Naive B cell (primary cell): ENCODE measurements at places on chromosomes 7 and 10.

DNA sequence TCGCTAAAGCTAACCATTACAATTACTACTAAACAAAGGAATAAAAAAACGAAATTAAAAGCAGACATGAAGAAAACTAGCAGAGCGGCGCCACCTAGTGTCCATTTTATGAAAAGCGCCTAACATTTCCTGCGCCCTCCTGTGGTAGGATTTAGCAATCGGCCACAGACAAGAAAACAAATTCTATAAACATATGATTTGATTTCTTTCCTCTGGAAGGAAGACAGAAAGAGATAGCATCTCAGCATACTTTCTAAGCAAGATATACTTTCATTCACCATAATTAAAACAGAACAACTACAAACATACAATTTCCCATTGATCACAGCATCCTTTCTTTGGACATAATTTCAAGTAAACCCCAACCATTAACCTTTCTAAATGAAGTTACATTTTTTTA, 337.7 kb upstream of the NPVF start:
- DNase-seq, result peak; percentile 60

DNA sequence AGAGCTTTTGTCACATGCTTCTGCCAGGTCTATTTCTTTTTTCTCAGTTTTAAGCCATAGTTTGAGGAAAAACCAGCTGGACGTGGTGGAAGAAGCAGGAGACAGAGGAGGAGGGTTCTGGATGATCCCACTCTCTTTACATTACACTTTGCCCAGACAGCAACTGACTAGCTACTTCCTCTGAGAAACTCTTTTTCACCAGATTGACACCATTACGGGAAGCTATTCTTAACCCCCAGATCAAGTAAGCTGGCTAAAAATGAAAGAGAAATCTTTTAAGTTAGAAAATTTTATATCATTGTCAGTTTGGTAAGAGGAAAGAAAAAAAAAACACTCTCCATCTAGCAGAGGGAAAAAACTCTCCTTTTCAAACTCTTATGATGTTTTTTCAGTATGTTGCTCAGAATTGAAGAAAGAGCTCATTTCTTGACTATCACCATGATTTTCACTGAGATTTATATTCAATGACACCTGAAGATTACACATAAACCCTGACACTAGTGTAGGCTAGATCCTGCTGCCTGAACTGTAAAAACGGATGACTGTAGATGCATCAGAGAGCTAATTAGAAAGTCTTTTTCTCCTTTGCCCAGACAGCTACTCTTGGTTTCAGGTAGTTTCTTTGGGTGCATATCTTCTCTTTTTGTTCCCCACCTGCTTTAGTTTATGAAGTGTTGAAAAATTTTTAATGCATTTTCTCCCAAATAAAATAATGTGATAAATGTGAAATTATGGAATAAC, 203.1 kb downstream of the TFEC start:
- no peak for DNase-seq

DNA sequence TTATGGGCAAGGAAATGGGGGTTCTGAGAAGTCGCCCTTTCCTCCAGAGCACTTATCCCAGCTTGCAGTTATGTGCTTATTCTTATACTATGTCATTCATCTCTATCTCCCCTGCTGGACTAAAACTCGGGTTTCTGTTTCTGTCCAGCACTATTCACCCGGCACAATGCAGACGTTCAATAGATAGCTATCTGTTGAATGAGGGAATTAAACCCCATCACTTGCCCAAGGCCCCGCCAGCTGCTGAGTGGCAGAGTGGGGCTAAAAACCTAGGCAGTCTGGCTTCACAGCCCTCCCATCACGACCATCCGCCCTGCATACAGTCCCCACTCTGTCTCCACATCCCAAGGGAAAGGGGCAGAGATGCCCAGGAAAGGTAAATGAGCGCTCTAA, 5.4 kb downstream of the SLIT1 start:
- DNase-seq, result no peak

- DNase-seq, result no peak
Observed at GRCh38 chr7:43318188-43318770, 205.8 kb downstream of the HECW1 start.

- no peak for DNase-seq
Observed at GRCh38 chr7:5711409-5711808, 70.1 kb downstream of the RNF216 start.

DNA sequence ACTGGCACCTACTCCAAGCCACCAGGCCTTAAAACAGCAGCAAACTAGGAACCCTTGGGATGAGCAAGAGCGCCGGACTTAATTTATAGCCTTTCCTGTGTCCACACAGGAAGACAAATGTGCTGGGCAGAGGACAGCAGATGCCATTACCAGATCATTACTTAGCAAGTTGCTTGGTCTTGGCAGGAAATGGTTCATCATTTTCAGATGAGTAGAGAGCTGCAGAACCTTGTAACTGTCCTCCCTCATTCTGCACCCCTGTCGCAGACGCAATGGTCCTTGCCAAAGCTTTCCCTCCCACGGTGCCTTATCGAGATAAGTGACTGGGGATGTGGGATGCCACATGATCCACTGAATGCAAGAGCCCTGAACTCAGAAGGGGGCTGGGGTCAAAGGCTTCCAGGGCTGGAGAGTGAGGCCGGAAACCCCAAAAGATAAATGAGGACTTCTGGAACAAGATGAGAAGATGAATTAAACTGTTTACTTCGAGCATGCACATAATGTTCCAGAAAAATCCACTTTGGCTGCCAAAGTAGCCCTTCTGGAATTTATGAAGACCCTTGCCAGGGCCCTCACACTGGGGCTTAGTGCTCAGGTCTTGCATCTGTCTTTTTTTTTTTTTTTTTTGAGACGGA, 145.6 kb upstream of the ZNF32 start:
- no peak for DNase-seq

DNA sequence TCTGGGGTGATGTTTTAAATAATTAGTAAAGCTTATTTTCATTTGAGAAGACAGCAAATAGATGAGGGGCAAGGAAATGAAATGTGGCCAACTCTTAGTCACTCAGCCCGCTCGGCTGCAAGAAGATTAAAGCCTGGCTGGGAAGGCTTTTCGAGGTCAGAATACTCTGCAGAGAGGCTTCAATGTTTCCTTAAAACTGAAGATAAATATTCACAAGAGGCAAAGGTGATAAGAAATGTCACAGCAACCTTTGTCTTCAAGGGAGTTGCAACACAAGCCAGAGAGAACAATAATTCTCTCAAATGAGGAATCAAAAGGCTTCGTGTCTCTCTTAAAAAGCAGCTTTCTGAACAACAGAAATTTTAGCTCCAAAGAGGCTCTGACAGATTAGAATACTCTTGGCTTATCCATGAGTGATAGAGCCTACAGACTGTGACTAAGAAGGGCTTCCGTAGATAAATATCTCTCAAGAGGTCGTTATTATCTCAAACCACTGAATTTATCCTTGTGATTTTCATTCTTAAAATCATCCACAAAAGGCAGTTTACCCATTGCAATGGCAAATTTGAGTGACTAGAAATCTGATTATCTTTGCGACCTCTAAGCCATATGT, 92.5 kb downstream of the KLF6 start:
- DNase-seq, result no peak

GRCh38 chr7:87317691-87318245, 27.7 kb upstream of the CROT start:
- DNase-seq, result no peak

DNA sequence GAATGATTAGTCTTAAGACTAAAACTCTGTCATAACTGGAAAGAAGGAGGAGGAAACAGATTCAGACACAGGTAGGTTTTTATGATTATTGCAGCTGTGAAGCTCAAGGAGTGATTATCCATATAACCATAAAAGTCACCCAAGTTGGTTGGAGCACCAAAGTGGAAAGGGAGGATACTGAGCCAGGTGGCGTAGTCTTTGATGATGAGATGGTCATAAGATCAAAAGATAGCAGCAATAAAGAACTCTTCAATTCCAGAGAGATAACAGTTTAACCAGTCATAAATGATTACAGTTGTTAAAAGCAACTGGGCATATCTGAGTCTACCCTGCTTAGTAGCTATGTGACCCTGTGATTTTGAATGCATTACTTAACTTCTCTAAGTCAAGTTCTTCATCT, 8.4 kb downstream of the ABCB1 start:
- no peak for DNase-seq

GRCh38 chr10:83991986-83992753, 147.1 kb upstream of the GHITM start:
- DNase-seq, result no peak

GRCh38 chr7:103871473-103871872, 118.0 kb downstream of the RELN start:
- DNase-seq, result no peak

DNA sequence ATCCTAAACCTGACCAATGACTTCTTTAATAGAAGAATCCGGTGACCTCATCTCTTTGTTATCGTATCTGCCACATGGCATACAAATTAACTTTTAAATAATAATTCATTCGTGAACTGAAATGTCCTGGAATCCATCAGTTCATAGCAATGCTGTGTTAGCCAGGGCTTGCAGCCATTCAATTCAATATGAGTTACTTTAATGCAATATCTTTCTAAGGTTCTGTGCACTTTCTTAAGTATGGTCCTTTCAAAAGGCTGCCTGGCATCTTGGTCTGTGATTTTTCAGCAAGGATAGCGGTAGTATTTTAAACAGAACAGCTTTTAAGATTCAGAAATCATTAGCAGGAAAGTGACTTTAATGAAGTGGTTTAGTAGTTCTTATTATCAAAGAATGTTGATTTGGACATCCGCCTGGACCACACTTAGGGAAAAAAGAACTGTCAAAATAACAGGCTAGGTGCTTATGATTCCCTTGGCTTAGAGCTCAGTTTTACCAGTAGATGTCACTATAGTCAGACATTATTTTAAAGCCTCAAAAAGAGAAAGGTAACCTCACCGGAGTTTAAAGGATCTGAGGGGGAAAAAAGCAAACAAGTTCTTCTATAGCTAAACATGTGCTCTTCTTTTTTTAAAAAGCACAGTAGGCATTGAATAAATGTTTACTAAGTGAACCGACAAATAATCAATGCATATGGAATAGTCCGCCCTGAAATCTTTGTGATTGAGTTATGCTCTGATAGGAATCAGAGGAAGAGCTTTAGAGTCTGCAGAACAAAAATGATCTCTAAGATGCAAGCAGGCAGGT, 22.7 kb downstream of the SLC35G1 start:
- DNase-seq, result no peak

DNA sequence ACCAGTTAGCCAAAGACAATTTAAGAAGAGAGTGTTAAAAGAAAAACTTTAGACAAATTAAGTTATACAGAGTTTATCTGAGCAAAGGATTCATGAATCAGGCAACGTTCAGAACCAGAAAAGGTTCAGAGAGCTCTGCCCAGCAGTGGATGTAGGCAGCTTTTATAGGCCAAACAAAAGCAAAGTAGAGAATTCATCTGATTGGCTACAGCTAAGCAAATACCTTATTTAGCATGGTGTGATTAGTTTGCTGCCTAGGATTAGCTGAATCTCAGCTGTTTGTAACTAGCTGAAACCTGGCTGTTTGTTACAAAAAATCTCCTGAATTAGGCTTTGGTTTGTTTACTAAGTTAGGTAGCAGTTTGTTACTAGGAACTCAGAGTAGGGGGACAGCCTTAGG, 66.0 kb downstream of the SLC25A40 start:
- no peak for DNase-seq

GRCh38 chr7:70183278-70183677, 585.0 kb downstream of the AUTS2 start:
- DNase-seq, result no peak

GRCh38 chr7:69946901-69947300, 348.6 kb downstream of the AUTS2 start:
- DNase-seq, result no peak

DNA sequence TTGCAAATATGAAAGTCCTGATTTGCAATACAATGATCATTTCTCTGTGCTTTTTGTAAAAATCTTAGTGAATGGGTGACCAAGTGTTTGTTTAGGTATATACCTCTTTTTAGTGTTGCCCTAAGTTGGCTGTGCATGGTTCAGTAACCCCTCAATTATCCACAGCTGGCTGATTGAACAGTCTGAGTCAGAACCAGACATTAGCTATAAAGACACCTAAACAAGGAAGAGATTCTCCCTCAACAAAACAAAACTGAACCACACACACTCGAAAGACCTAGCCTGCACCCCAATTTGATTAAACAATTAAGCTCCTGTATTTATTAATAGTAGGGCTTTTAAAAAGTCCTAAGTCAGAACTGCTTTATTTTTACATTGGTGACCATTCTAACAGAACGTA, 2.8 kb downstream of the RSBN1L start:
- DNase-seq, result peak; percentile 21

DNA sequence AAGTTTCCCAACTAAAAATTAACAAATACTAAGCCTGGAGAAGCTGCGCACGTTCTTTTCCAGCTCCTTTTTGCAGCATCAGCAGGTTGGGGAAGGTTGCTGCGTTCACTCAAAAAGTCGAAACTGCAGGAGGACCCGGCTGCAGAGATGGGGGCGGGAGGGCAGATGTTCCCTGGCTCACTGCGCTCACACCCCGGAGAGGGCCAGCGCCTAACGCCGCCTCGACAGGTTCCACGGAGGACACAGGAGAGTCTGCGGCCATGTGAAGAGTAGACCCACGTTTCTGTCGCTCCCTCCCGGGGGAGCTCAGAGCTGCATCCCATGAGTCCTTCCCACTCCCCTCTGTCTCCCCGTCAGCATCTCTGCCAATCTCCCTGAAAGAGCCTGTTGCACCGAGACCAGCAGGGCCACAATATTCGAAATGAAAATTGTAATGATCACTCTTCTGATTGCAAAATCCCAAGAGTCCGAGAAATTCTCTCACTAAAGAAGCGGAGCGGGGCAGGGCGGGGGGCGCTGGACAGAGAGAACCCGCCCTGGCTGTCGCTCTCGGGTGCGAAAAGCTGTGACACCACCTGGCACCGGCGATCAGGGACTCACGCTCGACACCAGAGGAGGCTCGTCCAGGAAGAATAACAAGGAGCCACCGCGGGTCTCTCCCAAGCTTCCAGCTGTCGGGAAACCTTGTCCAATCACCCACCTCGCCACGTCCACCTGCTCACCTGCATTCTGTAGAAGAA, 131.5 kb upstream of the PFKP start:
- no peak for DNase-seq

DNA sequence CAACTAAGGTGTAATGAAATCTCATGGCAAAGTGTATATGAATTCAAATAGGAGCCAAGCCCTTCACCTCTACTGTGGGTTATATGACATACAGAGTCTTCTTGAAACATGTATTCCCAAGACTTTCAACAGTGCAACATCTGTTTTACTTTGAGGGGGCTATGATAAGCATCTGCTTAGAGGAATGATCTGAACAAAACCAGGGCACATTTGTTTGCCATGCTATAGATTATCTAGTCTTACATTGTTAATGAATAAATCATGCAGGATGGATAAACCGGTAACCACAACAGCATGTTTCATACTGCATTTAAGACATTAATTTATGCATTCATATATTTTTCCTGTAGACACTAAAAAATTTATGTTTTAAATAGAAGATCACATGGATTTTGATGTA, 1021.9 kb downstream of the LRMDA start:
- DNase-seq, result no peak

DNA sequence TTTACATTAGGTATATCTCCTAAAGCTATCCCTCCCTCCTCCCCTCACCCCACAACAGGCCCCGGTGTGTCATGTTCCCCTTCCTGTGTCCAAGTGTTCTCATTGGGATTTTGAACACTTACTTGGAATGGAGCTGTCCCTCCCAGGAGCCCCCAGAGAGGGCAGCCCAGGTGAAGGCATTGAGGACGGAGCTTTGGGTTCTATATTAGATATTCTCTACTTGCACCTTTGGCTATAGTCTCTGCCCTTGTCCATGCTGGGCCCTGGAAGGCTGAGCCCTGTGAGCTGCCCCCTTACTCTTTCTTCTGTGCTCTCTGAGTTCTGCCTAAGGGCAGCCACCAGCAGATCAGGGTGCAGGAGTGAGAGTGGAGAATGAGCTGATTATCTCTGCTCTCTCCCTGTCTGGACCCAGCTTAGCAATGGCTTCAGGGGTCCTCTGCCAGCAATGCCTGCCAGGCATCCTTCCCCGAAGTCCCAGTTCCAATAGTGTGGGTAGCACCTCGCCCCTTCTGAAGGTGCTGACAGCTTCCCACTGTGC, 11.2 kb downstream of the ADRA2A start:
- no peak for DNase-seq
